ENCODE measurements at places on chromosomes 4 and X.
A peak's percentile ranks its signal among the peaks of the same experiment; 100 is the strongest.

DNA sequence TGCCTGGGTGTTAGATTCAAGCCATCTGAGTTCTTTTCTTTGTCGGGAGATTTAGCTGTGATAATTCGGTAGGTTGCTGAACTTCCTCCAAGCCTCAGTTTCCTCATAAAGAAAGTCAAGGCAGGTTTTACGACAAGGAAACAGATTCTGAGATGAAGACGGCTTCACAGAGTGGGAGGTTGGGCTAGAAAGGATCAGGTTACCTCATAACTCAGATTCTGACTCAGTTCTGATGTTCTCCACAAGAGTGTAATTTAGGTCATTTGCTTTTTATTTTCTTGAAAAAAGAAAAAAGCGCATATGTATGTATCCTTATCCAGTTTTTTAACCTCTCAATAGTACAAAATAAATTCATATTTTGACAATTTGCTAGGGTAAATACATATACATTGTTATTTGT is 47.2 kb upstream of the ELOVL6 start:
- DNase-seq, result peak; percentile 45

GRCh38 chr4:79287718-79288117 is 38.1 kb downstream of the NAA11 start:
- DNase-seq, result no peak

- no peak for DNase-seq
Observed at GRCh38 chr4:151250706-151251105, 26.3 kb upstream of the PRSS48 start.

DNA sequence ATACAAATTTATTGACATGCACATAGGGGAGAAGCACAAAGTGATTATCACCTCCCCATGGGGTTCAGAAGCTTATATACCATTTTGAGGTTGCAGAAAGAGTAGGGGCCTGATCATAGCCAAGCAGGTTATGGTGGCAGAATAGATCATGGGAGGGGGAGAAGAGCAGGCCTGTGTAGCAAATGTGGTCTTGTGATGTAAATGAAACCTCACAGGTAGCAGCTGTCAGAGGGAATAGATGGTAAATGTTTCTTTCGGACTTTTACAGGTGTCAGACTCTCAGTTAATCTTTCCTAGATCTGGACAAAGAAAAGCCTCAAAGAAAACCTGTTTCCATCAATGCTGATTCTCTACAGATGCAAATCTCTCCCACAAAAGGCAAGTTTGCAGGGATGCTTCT is 84.4 kb downstream of the CFAP299 start:
- DNase-seq, result no peak

DNA sequence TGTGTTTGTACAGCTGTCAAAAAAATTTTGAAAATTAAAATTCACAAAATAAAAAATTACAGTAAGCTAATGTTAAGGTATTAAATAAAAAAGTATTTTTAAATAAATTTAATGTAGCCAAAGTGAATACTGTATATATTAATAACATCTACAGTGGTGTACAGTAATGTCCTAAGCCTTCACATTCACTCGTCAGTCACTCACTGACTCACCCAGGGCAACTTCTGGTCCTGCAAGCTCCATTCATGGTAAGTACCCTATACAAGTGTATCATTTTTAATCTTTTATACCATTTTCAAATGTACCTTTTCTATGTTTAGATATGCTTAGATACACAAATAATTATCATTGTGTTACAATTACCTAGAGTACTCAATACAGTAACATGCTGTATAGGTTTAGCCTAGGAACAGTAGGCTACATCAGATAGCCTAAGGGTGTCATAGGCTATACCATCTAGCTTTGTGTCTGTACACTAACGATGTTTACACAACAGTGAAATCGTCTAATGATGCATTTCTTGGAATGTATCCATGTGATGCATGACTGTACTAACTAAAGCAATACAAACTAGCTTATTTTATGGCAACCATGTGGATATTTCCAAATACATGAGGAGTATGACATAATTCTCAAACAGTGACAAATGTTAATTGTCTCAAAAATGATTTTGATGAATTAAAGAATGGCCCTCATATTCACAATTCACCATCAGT is 13.7 kb downstream of the DDX60 start:
- peak; percentile 11 for DNase-seq

- no peak for DNase-seq
Observed at GRCh38 chrX:12419591-12419990, 281.3 kb downstream of the FRMPD4 start.

DNA sequence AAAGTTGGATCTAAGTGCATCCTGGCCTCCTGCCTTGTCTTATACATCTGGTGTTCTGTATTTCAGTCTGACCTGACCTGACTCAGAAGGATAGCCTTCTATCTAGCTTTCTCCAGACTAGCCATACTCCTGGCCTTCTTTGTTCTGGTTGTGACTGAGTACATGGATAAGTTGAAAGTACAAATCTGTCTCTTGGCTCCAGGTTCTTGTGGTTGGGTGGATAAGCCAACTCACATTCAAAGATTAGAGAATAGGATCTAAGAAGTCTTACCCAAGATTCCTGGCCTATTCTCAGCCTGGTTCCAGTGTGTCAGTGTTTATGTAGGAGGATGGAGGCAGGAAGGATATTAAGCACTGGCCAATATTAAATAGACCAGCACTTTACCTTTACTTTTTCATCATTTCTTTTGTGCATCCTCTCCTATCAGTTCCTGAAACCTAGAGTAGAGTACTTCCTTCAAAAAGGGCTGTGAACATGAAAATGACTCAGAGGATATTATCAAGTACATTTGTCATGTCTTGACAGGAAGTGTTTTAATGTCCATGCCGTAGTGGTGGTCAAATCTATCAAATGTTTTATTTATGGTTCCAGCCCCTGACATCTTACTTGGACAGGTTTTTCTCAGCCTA is 123.5 kb downstream of the IL15 start:
- DNase-seq, result no peak

DNA sequence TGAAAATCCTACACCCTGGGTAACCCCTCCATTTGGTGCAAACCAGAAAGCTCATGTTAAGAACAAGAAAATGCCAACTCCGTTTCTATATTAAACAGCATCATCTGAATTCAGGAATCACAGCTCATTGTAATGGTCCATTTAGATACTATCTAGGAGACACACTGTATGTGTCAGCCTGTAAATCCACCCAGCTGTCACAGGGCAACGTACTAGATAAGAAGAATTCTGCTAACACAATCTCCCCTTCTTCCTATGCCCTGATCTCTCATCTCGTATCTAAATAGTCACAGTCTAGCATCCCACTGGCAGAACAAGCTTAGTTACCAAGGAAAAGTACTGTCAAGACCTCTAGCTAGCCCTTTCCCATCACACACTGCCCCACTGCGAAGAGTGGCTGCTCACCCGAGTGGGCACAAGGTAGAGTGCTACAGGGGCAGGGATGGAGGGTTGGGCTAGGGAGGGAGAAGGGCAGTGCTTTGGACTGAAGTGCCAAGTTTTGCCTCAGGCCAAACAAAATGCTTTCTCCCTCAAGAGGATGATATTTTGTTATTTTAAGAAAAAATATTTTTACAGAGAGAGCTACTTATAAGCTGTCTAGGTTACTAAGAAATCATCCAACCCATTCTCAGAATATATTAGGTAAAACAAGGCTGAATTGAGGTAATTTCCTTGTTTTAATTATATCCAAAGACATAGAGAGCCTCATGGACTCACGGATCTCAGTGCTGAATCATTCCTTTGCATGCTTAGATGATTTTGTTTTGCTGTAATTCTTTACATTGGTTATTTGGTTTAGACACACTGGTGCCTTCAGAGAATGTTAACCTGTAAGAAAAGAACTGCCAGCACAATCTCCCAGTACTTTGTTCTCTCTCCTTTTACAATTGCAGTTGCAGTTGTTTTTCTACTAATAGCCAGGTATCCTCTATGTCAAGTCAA is 196.6 kb downstream of the PRDM5 start:
- no peak for DNase-seq

DNA sequence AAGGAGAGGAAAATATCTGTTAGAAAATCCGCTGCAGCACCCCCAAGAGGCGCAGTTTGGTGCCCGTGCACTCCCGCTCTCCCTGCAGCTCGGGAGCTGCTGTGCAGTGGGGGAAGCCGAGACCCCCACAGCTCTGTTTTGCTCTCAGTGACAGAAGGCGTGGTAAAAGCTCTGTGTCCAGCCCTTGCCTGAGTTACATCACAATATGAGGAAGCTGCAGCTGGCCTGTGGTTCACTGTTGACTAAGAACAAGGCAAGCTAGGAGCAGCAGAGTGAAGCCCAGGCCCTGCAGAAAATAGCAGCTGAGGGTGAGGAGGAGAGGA is 88.5 kb upstream of the ADRA2C start:
- no peak for DNase-seq

DNA sequence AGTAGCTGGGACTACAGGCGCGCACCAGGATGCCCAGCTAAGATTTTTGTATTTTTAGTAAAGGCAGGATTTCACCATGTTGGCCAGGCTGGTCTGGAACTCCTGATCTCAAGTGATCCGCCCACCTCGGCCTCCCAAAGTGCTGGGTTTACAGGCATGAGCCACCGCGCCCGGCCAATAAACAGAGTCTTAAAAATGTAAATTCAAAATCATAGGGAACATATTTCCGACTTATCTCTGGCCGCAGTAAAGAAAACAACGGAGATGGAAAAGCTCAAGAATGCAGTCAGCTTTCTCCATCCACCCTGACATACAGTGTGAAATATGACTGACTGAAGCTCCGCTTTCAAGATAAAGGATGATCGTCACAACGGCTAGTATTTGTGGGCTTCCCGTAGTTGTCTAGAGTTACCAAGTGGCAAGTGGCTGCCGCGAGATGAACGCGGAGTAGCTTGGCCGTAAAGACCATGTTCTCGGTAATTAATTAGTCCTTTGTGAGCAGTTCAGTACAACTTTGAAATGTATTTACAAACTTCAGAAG is 495.1 kb upstream of the FAT1 start:
- no peak for DNase-seq

- DNase-seq, result no peak
Observed at GRCh38 chr4:8093587-8094274, 64.9 kb downstream of the ABLIM2 start.

DNA sequence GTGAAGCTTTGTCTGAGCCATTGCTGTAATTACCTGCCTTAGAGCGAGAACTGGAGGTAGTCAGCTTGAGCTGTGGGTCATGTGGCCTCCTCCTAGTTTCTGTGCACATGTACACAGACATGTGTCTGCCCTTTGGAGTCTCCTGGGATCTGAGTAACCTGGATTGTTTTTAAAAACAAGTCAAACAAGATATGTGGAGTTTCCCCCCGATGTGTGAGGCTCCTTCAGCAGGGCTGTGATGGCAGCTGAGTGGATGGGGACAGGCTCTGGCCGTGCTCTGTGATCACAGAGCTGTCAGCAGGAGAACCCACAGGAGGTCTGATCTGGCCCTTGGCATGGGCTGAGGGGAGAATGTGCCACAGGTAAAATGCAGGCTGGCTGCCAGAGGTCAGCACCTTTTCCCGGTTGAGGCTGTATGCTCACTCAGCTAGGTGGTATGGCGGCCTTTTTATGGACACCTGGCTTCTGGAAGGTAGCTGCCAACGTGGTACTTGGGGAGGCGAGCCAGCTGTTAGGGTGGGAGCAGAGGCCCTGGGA is 38.4 kb downstream of the NOP14 start:
- no peak for DNase-seq

DNA sequence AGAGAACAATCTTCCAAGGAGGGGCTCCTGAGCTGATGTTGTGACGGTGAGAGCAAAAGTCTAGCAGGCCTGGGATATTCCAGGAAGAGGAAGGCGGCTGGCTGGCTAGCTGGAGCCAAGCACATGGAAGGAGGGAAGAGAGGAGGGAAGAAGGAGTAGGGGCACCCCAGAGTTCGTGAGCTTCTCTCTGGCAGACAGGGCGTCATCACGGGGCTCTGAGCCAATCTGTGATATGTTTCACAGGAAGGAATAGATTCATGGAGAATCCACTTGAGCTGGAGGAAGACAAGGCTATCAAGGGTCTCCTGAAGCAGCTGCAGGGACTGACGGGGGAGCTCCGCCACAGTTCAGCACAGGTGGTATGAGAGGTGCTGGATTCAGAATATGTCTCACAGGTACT is 73.6 kb downstream of the DHRSX start:
- no peak for DNase-seq

- DNase-seq, result no peak
Observed at GRCh38 chr4:168891688-168892087, 118.4 kb downstream of the CBR4 start.

GRCh38 chr4:121510341-121510874 is 129.6 kb upstream of the QRFPR start:
- DNase-seq, result no peak

DNA sequence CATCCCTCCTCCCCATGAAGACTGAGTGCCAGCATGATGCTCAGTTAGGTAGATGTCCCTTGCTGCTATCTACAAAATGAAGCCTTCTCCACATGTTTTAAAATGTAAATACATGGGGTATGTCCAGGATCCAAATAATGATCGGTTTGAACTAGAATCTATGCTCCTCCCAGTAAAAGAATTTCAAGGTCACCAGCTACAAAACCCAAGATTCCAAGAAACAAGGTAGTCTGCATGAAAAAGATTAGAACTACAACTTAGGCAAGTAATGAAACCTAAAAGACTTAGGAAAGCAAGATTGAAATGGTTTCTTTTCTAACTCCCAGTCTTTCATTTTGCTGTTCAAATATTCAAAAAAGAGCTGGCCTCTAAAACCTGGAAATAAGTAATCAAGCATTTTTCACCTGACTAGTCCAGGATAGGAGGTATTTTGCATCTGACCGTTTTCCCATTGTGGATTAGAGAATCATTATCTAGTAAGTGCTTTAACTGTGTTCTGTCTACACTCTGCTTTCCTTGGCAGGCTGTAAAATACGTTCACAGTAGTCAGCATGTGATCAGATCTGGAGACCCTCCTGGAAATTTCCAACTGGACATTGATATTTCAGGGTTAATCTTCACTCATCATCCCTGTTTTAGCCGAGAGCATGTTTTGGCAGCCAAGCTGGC is 57.4 kb downstream of the CC2D2A start:
- no peak for DNase-seq

GRCh38 chrX:53421772-53422085 is 725 bp downstream of the SMC1A start:
- DNase-seq, result no peak

DNA sequence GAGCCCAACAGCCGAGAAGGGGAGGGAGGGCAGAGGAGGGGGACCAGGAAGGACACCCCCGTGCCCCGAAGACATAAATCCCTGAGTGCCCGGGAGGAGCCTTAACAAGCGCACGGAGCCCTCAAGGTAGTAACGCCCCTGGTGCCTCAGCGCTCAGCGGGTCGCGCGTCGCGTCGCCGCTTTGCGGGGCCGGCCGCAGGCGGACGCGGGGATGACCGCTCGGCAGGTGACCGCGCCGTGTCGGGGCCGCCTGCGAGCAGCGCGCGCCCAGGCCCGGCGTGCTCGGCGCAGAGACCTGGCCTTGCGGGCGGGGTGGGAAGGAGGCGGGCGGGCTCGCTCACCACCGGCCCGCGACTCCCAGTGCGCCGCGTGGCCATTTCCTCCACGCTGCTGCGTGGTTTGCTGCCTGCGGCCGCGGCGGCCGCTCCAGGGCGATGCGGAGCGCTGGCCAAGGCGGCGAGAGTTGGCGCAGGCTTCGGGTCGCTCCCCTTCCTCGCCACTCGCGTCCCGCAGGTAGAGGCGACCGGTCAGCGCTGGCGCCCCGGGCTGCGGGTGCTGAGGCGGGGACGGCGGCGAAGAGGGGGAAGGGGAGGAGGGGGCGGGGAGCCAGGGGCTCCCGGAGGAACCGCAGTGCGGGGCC is 632 bp downstream of the CCSER1 start:
- peak; percentile 13 for DNase-seq

Measured in AG20443 (cell line).